ENCODE measurements at places on chromosomes 6 and 20. TPM values are rescaled to one million over a fixed set of nuclear protein-coding genes. Genes with fewer than 3 reads are reported as not detected.

The GLP1R gene
- total RNA-seq = 0.70 TPM

The RHAG gene
- not detected for total RNA-seq

The BPIFB1 gene
- total RNA-seq = not detected

The PDYN gene
- total RNA-seq = not detected

The MTCH1 gene
- 92.9 TPM for total RNA-seq

The PPIL6 gene
- not detected for total RNA-seq

Data from activated CD4-positive, alpha-beta T cell treated with anti-CD3 and anti-CD28 coated beads for 36 hours (primary cell).